ENCODE measurements at places on chromosomes 7 and 10.

- no peak for DNase-seq
Observed at GRCh38 chr10:127216786-127217185, 20.4 kb upstream of the INSYN2A start.

DNA sequence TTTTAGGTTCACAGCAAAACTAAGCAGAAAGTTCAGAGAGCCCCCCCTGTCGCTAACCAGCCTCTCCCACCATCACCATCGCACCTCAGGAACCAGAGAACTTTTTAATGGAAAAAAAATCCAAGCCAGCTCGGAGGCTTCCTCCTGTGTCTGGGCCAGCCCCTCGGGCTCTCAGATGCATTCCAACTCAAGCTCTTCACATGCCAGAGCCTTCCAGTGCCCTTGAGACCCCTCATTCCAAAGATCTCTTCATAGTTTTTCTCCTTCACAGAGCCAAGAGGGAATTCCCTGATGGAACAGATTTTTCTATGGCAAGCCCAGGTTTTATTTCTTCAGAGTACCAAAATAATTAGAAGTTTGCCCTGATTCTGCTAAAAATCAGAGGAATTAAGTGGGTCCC is 153.4 kb upstream of the LANCL2 start:
- DNase-seq = no peak

DNA sequence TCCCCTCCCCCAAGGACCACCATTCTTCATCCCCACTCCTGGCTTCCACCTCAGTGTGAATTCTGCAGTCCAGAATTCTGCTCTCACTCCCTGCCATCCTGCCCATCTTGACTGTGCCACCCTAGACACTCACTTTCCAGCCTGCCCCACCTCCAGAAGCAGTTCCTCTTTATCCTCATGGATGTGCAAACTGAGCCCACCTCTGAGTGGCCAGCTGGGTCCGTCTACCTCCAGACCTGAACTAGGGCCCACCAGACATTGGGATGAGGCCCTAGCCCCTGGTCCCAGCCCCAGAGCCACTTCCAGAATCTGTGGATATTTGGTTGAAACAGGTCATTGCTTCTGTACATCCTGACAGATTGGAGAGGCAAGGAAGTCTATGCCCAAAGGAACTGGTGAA is 58.5 kb downstream of the GRID1 start:
- DNase-seq = no peak

DNA sequence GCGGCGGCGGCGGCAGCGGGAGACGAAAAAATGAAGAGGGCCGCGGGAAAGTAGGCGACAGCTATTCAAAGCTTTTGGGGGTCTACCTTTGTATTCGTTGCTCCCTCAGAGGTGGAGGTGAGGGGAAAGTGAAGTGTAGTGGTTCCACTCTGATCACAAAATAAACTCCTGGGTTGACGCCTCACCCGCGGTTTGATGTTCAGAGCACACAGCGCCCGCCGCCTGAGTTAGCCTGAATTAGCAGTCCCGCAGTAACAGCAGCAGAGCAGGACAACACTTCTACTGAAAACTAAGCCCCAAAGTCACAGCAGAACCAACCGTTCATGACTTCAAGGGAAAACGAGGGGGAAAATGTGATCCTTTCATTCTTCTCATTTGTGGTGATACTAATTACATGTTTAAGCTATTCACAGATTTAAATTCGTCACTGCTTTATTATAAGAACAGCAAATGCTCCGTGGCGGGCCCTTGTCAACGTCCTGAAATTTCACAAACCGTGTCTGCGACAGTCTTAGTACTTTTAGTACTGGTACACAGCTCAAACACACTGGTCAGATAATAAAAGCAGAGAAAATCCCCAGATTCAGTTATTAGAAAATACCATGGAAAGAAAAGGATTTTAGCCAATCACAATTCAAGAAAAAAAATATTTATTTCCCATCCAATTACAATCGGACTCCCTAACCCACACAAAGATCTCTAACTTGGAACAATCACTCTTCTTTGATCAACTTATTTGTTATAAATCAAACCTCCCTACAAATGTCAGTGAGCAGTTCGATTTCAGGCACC is 563 bp upstream of the JMJD1C start:
- peak; percentile 2 for DNase-seq

- DNase-seq = no peak
Observed at GRCh38 chr7:15778191-15778590, 91.7 kb upstream of the MEOX2 start.

DNA sequence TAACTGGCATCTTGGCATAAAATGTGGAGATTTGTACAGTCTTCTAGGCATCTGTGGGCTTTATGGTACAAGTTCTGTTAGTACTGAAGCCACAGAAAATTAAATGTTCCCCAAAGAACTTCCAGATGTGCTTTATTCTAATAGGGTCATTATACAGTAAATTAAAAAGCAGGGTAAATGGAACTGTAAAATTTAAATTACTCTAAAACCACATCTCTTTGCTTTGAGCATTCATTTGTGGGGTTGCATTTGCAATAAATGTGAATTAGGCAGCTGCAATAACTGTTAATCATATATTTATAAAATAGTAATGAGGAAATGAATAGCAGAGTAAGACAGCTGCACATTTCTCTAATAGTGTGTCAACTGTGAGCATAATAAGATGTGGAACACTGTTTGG is 151.5 kb downstream of the BUB3 start:
- no peak for DNase-seq

DNA sequence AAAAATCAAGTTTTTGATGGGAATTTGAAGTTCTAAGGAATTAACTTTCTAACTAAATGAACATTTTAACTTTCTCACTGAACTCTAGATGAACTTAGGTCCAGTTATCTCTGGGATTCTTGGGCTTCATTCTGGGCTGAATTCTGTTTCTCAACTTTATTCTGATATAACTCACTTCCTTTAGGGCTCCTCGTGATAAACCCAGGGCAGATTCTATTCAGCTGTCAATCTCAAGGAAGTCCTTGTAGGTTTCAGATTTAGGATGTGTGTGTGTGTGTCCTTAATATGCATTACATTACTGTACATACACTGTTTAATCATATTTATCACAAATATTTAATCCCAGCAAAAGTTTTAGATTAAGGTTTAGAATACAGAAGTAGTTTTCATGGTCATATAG is 344.3 kb downstream of the GATA3 start:
- DNase-seq = no peak

GRCh38 chr10:13276749-13277365 is 23.0 kb downstream of the PHYH start:
- no peak for DNase-seq

DNA sequence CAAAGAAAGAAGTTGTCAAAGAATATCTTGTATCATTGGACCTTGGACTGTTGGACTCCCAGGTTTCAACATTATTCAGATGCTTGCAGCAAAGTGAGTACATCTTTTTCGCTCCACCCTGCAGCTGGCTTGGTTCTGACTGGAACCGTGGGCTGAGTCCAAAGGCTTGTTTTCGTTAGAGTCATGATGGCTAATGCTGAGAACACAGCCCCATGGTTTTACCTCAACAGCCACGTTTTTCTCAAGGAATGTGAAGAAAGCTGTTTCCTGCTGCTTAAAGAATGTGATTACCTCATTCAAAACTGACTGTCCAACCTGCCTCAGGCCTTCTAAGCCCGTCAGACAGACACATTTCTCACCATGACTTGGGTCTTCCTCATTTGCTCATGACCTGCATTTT is 69.5 kb downstream of the STEAP1B start:
- no peak for DNase-seq

GRCh38 chr7:141754939-141755338 is 9.0 kb upstream of the TAS2R3 start:
- no peak for DNase-seq

GRCh38 chr7:111997546-111997945 is 208.7 kb downstream of the DOCK4 start:
- DNase-seq = no peak

- no peak for DNase-seq
Observed at GRCh38 chr7:39754326-39755120, 131.2 kb downstream of the RALA start.

DNA sequence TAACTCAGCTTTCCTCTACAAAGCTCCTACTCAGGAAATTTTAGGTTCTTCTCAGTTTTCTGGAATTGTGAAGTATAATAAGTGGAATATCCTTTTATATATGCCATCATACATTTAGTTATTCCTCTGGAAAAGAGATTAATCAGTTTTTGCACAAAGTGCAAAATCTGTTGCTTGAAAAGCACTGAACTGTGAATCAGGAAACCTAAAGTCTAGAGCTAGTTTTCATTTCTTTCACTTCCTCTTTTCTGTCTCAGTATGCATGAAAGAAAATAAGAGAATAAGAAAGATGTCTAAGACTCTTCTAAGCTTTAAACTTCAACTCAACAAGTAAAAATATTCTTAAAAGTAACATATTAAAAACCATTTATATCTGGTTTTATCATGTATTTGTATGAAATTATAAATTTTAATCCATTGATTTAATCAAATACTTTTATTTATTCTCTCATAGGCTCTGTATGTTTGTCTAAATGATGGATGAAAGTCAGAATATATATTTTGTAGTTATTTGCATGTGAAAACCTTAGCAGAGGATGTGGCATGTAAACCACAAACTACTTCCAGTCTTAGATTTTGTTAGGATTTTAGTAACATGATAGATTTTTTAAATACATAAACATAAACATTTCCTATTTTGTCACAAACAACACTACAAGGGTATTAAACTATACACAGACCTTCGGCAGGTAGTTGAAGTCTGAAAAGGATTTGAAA is 1073.0 kb downstream of the XPNPEP1 start:
- no peak for DNase-seq

DNA sequence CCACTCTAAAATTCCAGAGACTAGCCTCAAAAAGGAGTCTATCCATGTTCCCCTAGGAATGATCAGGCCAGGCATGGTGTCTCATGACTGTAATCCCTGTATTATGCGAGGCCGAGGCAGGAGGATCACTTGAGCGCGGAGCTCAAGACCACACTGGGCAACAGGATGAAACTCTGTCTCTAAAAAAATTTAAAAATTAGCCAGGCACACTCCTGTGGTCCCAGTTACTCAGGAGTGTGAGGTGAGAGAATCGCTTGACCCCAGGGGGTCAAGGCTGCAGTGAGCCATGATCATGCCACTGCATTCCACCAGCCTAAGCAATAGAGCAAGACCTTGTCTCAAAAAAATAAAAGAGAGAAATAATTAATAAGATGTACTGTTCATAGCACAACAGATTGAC is 256.8 kb downstream of the KCND2 start:
- DNase-seq = no peak

- DNase-seq = no peak
Observed at GRCh38 chr10:7722927-7723529, 19.9 kb downstream of the ITIH2 start.

DNA sequence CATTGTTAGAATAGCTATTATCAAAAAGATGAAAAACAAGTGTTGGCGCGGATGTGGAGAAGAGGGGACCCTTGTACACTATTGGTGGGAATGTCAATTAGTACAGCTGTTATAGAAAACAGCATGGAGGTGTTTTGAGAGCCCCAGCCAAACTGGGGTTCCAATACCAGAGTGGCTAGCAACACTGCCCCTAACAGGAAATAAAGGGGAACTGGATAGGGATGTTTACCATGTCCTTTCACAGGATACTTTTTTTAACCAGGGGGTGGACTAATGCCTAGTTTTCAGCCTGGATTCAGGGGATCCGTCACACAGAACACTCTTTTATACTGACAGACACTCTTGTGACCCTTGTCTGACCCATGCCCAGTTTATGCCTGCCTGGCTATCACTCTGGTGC is 6.9 kb upstream of the GSTK1 start:
- DNase-seq = no peak
